Naive thymus-derived CD4-positive, alpha-beta T cell (primary cell): ENCODE measurements at places on chromosomes 6 and 20. TPM values are rescaled to one million over a fixed set of nuclear protein-coding genes. Genes with fewer than 3 reads are reported as not detected.

LIME1 gene
- 205 TPM for polyA plus RNA-seq

CFB gene
- 1.4 TPM for polyA plus RNA-seq

TMEM74B gene
- polyA plus RNA-seq = not detected

C6orf15 gene
- polyA plus RNA-seq = not detected

VGLL2 gene
- not detected for polyA plus RNA-seq

NR2E1 gene
- polyA plus RNA-seq = not detected

CPXM1 gene
- not detected for polyA plus RNA-seq

SLC29A1 gene
- polyA plus RNA-seq = 0.95 TPM

LTB gene
- polyA plus RNA-seq = 1,970 TPM

PAX1 gene
- polyA plus RNA-seq = not detected

RSPH9 gene
- polyA plus RNA-seq = 0.96 TPM

GATA5 gene
- not detected for polyA plus RNA-seq

C20orf202 gene
- polyA plus RNA-seq = not detected

POM121L2 gene
- polyA plus RNA-seq = not detected

HSPA12B gene
- 0.09 TPM for polyA plus RNA-seq

ADGRF4 gene
- polyA plus RNA-seq = not detected

XPO5 gene
- 9.3 TPM for polyA plus RNA-seq

MTFR2 gene
- polyA plus RNA-seq = 0.69 TPM

SYCP2L gene
- not detected for polyA plus RNA-seq

GSTA4 gene
- polyA plus RNA-seq = 0.31 TPM

RREB1 gene
- 4.2 TPM for polyA plus RNA-seq

OLIG3 gene
- polyA plus RNA-seq = not detected

C6orf62 gene
- polyA plus RNA-seq = 102 TPM

DPPA5 gene
- not detected for polyA plus RNA-seq

RBPJL gene
- not detected for polyA plus RNA-seq

KCNB1 gene
- not detected for polyA plus RNA-seq

C20orf141 gene
- not detected for polyA plus RNA-seq

HLA-DQB2 gene
- 0.95 TPM for polyA plus RNA-seq

DSP gene
- 0.02 TPM for polyA plus RNA-seq

MANEA gene
- 4.3 TPM for polyA plus RNA-seq

CFAP206 gene
- polyA plus RNA-seq = not detected

GSTA2 gene
- not detected for polyA plus RNA-seq

GABRR1 gene
- not detected for polyA plus RNA-seq

SLC17A9 gene
- 0.44 TPM for polyA plus RNA-seq

ROMO1 gene
- 269 TPM for polyA plus RNA-seq

SFT2D1 gene
- 49.7 TPM for polyA plus RNA-seq

HCK gene
- 0.46 TPM for polyA plus RNA-seq
